ENCODE measurements at places on chromosomes 16 and 17.

GRCh38 chr16:85461022-85461813 lies 151.9 kb upstream of the GSE1 start:
- DNase-seq, result peak; percentile 15

DNA sequence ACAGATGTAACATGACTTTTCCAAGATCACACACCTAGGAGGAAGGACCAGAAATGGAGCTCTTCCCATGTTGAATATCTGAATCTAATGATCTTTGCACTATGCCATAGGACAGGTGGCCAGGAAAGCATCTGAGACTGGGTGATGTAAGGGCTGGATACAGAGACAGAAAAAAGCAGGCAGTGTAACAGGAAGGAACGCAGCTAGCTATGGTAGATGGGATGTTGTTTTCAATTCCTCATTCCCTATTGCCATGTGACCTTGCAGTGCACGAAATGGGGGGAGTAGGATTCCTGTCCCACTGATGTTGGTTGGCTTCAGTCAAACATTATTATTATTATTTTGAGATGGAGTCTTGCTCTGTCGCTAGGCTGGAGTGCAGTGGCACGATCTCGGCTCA lies 3.7 kb upstream of the NPIPB15 start:
- DNase-seq, result no peak

DNA sequence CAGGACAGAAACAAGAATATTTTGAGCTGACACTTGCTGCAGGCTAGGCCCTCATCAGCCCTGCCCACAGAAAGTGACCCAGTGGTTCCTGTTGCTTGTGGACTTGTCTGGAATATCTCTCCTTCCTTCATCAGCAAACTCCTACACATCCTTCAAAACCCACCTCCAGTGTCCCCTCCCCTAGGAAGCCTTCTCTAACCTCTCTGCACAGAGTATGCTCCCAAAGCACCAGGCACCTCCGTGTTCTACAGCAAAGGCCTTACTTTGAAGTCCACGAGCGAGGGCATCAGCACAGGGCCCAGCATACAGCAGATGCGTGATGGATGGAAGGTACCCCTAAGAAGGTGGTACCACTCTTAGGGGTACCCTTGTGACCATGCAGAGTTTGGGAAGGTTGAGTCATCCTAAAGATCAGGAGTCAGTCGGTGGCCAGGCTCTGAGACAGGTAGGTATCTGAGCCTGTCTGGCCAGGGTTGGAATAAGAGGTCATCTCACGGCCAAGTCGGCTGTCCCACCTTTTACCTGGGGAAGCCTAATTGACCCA lies 2.0 kb downstream of the CCDC102A start:
- no peak for DNase-seq

GRCh38 chr17:77571155-77571981 lies 387.1 kb upstream of the TNRC6C start:
- DNase-seq, result no peak

- DNase-seq, result peak; percentile 82
Measured at GRCh38 chr17:65099941-65100315, 37.2 kb upstream of the RGS9 start.

- no peak for DNase-seq
Measured at GRCh38 chr16:67372664-67373063, 20.6 kb downstream of the TPPP3 start.

- no peak for DNase-seq
Measured at GRCh38 chr17:66455060-66455459, 152.6 kb downstream of the PRKCA start.

DNA sequence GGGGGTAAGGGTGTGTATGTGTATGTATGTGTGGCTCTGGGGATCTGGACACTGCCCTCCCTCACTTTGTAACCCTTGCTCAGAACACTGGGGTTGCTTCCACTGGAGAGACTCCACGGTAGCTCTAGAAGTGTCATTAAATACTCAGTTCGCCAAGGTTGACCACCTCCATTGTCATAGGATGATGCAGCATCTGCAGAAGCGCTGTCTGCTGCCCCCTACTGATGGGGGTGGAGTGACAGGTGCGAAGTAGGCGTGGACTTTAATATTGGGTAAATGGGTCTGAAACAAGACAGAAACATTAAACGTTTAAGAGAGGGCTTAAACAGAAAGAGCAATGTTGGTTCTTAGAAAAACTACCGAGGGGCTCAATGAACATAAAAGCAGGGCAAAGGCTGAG lies 35.5 kb upstream of the STAC2 start:
- DNase-seq, result peak; percentile 55

GRCh38 chr16:10250137-10250828 lies 68.1 kb upstream of the GRIN2A start:
- DNase-seq, result no peak

DNA sequence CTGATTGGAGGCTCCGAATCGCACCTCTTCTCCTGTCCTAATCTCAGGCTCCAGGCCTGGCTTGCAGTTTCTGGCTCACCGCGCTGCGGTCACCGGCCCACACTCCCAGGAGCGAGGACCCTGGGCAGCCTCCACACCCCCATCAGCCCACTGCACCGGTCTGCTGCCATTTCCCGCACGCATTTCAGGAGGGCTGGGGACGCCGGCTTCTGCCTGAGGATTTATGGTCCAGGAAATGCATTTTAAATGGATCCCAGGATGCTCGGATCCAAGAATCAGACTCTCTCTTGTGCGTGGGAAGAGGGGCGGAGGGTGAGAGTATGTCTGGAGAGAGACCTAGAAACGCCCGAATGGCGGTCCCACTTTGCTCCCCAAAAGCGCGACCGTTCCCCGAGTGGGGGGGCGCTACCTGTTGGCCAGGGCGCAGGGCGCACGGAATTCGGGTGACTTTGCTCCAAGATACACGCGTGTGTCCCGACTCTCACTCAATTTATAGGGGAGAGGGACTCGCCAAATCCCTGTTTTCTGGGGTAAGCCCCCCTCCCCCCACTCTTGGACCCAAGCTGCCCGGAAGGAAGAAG lies 817 bp upstream of the JPH3 start:
- DNase-seq, result no peak

GRCh38 chr17:35892091-35893035 lies 12.2 kb upstream of the CCL5 start:
- peak; percentile 81 for DNase-seq

DNA sequence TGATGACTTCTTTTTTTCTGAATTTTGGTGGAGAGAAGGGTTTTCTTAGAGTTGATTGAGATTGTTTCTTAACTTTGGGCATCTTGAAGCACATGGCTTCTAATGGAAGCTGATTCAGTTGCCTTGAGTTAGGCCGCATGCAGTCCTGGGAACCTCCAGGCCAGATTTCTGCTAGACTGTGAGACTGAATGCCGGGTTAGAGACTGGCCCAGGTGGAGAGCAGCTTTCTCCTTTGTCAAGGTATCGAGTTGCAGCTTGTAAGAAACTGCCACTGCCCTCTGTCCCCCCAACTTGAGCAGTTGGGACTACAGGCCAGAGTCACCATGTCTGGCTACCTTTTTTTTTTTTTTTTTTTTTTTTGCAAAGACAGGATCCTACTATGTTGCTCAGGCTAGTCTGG lies 77.6 kb downstream of the CLEC16A start:
- no peak for DNase-seq

DNA sequence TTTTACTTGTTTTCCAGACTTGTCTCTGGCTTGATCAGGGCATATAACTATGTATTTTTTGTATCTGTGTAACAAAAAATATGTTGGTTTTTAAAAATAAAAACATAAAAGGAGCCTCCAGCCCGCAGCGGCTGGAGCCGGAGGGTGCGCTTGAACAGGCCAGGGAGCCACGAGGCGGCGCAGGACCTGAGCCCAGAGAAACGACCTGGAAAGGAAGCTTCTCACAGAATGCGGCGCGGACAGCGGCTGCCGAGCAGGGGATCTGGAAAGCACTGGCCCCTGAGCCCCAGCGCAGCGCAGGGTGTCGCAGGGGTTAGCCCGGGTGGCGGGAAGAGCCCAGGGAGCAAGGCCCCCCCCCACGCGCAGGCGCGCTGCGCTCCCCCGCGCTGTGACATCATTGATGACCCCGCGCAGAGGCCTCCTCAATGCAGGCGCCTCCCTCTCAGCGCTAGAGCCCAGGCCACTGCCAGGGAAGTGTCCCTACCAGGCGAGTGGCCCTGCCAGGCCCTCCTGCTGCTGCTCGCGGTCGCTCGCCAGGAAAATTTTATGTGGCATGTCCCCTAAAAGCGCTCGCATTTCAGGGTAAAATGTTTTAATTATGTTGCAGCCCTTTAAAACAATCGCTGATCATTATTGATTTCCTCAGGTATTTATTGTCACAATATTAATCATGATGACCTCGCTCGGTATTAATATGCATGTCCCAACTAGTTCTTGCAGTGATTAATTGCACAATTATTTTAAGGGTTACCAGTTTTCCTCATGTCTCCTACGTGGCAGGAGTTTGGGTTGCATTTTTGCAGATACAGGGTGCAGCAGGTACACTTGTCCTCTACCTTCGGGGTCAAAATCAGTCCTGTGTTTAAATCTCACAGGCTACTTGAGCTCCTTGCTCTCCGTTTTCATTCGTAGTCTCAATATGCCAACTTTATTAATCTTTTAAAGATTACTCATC lies 134.2 kb downstream of the USP22 start:
- DNase-seq, result peak; percentile 85

DNA sequence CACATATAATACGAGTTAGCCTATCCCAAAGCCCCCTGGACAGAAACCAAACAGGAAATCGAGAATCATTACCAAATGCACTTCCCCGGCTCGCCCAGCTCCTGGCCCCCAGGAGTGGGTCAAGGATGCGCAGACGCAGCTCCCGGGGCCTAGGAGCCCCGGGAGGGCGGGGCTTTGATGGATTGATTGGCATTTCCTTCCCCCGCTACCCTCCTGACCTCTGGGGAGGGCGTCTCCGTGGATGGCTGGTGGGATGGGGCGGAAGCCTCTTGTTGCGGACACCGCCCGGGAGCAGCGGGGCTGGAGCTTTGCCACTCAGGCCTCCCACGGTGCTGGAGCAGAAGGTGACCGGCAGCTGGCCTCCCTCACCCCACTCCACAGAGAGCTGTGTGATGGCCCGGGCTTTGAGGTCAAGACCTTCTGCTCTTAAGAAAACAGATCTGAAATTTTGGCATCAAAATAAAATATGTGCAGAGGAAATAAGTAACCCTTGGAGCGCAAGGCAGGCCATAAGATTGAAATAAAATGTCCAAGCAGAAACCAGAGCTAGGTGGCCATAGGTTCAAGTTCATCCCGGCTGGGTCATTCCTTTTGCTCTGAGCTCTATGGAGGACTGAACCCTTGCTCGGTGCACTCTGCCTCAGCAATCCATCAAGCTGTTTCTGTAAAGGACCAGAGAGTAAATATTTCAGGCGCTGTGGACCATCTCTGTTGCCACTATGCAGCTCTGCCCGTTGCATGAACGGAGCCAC lies 262.3 kb downstream of the SOX9 start:
- DNase-seq, result no peak

- peak; percentile 25 for DNase-seq
Measured at GRCh38 chr17:67258821-67259468, 13.9 kb upstream of the HELZ start.

DNA sequence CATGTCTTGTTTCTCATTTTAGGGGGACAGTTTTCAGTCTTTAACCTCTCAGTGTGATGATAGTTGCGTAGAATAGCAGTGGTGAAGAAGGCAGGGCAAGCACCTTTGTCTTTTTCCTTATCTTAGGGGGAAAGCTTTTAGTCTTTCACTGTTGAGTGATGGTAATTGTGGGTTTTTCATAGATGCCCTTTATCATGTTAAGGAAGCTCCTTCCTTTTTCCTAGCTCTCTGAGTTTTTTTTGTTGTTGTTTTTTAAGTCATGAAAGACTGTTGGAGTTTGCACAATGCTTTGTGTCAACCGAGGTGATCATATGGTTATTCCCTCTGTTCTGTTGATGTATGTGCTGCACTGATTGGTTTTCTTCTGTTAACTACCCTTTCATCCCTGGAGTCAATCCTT lies 15.7 kb downstream of the NOL11 start:
- DNase-seq, result no peak

DNA sequence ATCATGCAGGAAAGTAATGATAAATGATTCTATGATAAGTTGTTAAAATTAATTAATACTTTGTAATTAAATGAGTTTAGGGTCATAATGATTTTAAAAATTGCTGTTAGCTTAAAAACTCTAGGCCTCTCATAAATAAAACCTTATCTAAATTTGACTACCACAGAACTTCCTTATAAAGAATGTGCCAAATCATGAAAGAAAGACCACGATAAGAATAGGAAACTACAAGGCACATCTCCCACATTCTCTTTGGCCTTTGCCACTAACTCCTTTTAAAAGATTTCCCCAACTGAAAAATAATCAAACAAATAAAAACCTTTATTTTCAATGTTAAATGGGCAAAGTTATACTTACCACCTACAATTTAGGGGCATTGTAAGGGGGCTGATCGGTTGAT lies 164.6 kb upstream of the C17orf78 start:
- no peak for DNase-seq

DNA sequence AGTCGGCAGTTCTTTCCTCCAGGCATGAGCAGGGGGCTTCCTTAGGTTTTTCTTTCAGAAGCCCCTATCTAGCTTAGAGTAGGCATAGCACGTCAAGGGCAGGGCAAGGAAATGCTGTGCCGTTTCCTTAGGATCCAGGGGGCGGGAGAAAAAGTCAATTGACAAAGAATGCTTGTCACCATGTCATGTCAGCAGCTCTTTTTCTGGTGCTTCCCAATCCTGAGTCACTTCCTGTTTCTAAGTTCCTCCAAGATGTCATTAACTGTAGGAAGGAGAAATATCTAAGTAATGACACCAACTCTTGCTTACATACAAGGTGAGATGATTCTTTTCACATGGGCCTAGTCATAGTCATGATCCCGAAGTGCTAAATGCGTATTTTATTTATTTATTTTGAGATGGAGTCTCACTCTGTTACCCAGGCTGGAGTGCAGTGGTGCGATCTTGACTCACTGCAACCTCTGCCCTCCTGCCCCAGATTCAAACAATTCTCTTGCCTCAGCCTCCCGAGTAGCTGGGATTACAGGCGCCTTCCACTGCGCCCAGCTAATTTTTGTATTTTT lies 35.2 kb downstream of the GJC1 start:
- DNase-seq, result no peak

GRCh38 chr17:81148986-81149533 lies 16.2 kb upstream of the PVALEF start:
- DNase-seq, result no peak

- peak; percentile 79 for DNase-seq
Measured at GRCh38 chr17:74981979-74982662, 5.3 kb upstream of the CDR2L start.

DNA sequence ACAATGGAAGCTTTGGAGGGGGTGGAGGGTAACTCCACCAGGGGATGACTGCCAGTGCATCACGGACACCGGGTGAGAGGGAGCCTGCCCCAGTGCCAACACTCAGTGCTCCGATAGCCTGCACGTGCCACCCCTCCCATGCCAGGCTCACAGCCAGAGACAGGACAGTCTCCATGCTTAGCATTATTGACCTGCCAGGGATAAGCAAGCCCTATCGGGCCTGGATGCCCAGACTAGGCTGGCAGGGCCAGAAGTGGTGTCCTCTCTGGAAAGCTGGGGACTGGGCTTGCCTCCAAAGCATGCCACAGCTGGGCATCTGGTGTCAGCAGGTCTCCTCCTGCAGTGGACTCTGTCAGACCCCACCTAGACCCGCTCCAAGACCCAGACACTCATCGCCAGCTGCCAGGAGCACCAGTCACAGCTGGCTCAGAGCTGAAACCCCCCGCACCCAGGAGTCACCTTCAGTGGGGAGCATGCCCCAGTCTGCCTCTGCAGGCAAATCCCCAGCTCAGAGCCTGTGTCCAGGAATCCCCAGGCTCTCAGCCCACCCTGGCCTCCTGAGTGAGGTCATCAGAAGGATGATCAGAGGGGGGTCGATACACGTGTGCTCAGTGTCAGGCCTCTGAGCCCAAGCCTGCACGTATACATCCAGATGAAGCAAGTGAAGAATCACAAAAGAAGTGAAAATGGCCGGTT lies 1.8 kb upstream of the RHBDF1 start:
- no peak for DNase-seq

GRCh38 chr17:63973930-63974593 lies 1.3 kb upstream of the SCN4A start:
- DNase-seq, result no peak
